Right ventricle myocardium inferior (tissue), 1 donor: ENCODE measurements at places on chromosomes 4 and X. TPM values are rescaled to one million over a fixed set of nuclear protein-coding genes. Genes with fewer than 3 reads are reported as not detected.

GRCh38 chrX:68503836-68504636 lies 5.2 kb downstream of the YIPF6 start:
- DNase-seq = no peak

Gene TRIM75
- not detected for total RNA-seq

DNA sequence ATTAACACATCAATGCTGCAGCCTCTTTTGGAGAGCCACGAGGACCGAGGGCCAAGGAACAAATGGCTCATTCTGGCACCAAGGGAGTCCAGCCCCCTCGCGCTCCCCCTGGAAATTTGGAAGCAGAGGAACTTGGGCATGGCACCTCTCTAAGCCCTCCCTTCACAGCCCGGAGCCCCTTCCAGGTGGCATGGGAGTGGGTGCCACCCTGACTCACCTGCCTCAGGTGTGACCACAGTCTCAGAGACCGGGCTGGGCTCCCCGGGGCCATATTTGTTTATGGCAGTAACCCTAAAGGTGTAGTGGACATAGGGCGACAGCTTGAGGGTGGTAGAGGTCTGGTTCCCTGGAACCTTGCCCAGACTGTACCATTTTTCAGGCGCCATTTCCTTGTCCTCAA lies 18.8 kb downstream of the L1CAM start:
- DNase-seq = no peak

DNA sequence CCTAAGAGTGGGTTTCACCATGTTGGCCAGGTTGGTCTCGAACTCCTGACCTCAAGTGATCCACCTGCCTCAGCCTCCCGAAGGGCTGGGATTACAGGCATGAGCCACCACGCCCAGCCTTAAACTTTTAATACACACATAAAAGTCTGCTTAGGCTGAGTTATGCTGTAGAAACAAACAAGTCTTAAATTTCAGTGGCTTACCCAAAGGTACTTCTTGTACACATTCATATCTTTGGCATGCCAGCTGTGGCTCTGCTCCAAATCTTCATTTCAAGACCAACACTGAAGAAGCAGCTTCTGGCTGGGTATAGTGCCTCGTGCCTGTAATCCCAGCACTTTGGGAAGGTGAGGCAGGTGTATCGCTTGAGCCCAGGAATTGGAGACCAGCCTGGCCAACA lies 80.3 kb downstream of the PPEF2 start:
- DNase-seq = no peak
